ENCODE measurements at places on chromosomes 16 and 17.

GRCh38 chr16:55622272-55622671, 33.5 kb upstream of the SLC6A2 start:
- H3K4me1 ChIP-seq = no peaks in the 10 kb centered on the region
- H3K27me3 ChIP-seq = peaks cover 7% of the 10 kb centered on the region
- no peak for DNase-seq
- H3K4me3 ChIP-seq = no peak overlapping the region
- no peak overlapping the region for H3K27ac ChIP-seq
- no peaks in the 10 kb centered on the region for H3K36me3 ChIP-seq

DNA sequence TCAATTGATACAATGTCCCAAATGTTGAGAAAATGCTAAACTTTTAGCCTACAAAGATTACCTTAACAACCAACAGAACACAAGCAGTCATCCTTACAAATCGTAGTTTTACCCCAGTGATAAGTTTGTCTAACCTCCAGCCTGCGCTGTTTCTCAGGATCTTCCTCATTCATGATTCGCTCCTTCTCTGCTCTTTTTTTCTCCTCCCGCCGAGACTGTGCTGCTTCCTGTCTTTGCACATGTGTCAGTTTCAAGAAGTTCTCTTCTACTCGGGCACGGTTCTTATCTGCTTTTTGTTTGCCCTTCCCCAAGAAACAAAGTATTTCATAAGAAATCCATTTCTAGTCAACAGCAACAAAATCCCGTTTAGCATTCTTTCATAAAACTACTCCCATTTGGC, 10.2 kb upstream of the STRADA start:
- no peaks in the 10 kb centered on the region for H3K4me1 ChIP-seq
- H3K27me3 ChIP-seq = no peaks in the 10 kb centered on the region
- peaks cover 44% of the 10 kb centered on the region for H3K36me3 ChIP-seq
- H3K27ac ChIP-seq = no peak overlapping the region

GRCh38 chr16:17325476-17326143, 145.2 kb downstream of the XYLT1 start:
- H3K4me1 ChIP-seq = no peaks in the 10 kb centered on the region
- no peaks in the 10 kb centered on the region for H3K36me3 ChIP-seq
- H3K27me3 ChIP-seq = no peaks in the 10 kb centered on the region
- DNase-seq = no peak
- H3K4me3 ChIP-seq = no peak overlapping the region

GRCh38 chr17:43750153-43750552, 8.4 kb downstream of the SOST start:
- H3K4me3 ChIP-seq = no peak overlapping the region
- H3K4me1 ChIP-seq = peaks cover 6% of the 10 kb centered on the region
- no peak for DNase-seq
- peaks cover 26% of the 10 kb centered on the region for H3K27me3 ChIP-seq

GRCh38 chr17:66509926-66510325, 207.5 kb downstream of the PRKCA start:
- peaks cover 3% of the 10 kb centered on the region for H3K36me3 ChIP-seq
- peaks cover 28% of the 10 kb centered on the region for H3K4me1 ChIP-seq
- no peak for DNase-seq
- H3K4me3 ChIP-seq = no peak overlapping the region
- no peaks in the 10 kb centered on the region for H3K27me3 ChIP-seq
- no peak overlapping the region for H3K27ac ChIP-seq
